ENCODE measurements at places on chromosomes 4 and X.

DNA sequence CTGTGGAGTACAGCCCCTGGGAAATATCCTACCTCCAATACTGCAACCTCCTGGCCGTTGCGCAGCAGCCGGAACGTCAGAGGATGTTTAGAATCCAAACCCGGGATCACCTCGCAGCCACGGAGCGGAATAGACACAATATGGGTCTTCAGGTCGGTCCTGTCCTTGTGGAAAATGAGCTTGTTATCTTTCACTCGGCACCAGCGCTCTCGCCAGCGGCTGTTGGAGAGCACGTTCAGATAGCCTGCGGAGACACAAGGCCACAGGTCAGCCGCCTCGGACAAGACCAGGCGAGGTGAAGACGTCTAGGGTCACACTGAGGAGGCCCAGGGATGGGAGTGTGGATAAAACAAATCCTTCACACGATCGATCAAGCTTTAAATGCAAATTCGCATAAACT lies 139.3 kb downstream of the AFAP1 start:
- DNase-seq = no peak

- DNase-seq = no peak
Measured at GRCh38 chr4:38309471-38309870, 349.3 kb downstream of the PTTG2 start.

DNA sequence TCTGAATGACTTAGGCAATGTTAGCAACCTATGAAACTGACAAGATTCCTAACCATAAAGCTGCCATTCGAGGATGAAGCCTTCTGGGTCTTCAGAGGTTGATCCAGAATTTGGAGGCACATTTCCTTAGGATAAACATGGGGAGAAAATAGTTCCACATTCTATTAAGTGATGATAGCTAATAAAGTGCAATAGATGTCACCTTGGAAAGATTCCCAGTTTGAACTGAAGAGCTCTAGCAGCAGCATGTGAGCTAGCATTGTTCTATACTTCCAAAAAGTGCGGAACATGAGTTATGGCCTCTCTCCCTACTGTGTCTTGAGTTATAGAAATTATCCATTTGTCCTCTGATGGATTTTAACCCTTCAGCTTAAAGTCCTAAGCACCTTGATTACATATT lies 991.4 kb upstream of the SLIT2 start:
- DNase-seq = no peak

DNA sequence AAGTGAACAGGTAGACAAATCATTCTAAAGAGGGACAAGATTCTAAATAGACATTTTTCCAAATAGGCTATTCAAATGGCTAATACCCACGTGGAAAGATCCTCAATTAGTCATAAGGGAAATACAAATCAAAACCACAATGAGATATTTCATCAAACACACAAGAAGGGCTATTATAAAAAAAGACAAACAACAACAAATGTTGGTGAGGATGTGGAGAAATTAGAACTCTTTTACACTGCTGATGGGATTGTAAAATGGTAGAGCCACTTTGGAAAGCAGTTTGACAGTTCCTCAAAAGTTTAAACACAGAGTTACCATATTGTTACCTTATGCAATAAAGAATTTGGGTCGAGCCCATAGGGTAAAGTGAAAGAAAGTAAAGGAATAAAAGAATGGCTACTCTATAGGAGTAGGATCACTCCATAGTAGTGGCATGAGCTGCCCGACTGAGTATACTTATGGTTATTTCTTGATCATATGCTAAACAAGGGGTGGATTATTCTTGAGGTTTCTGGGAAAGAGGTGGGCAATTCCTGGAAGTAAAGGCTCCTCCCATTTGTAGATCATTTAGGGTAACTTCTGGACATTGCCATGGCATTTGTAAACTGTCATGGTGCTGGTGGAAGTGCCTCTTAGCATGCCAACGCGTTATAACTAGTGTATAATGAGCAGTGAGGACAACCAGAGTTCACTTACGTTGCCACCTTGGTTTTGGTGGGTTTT lies 58.9 kb upstream of the FAM9C start:
- no peak for DNase-seq

- no peak for DNase-seq
Measured at GRCh38 chrX:112761242-112762207, 79.1 kb downstream of the AMOT start.

DNA sequence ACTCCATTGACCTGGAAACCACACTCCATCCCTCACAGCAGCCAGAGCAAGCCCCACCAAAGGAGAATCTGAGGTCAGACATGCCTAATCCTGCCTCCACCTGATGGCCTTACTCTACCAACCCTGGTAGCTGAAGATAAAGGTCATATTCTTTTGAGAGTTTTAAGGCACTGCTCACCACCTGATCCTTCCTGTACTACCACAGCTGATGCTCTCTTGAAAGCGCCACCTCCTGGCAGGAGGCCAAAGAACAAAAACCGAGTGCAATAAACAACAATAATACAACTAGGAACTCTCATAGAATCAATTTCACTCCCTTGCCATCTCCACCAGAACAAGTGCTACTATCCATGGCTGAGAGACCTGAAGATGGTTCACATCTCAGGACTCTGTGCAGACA lies 301.6 kb downstream of the NAF1 start:
- DNase-seq = no peak

GRCh38 chr4:42149004-42149403 lies 3.5 kb downstream of the BEND4 start:
- DNase-seq = no peak
